ENCODE measurements at places on chromosomes 4 and X.

GRCh38 chrX:14903891-14904290, 30.7 kb downstream of the MOSPD2 start:
- no peak for DNase-seq

- peak; percentile 57 for DNase-seq
Observed at GRCh38 chr4:49032440-49033161, 46.5 kb downstream of the CWH43 start.

GRCh38 chr4:90841676-90842075, 714.5 kb downstream of the CCSER1 start:
- DNase-seq: no peak

- no peak for DNase-seq
Observed at GRCh38 chr4:25347971-25348370, 29.1 kb upstream of the ANAPC4 start.

GRCh38 chr4:150217192-150217591, 138.9 kb downstream of the DCLK2 start:
- peak; percentile 3 for DNase-seq

- DNase-seq: no peak
Observed at GRCh38 chrX:92230628-92231027, 451.5 kb downstream of the PCDH11X start.

GRCh38 chr4:138841343-138841742, 174.2 kb upstream of the NOCT start:
- no peak for DNase-seq

- no peak for DNase-seq
Observed at GRCh38 chrX:39360101-39360500, 558.8 kb downstream of the MID1IP1 start.

GRCh38 chr4:150136481-150136880, 58.2 kb downstream of the DCLK2 start:
- no peak for DNase-seq

DNA sequence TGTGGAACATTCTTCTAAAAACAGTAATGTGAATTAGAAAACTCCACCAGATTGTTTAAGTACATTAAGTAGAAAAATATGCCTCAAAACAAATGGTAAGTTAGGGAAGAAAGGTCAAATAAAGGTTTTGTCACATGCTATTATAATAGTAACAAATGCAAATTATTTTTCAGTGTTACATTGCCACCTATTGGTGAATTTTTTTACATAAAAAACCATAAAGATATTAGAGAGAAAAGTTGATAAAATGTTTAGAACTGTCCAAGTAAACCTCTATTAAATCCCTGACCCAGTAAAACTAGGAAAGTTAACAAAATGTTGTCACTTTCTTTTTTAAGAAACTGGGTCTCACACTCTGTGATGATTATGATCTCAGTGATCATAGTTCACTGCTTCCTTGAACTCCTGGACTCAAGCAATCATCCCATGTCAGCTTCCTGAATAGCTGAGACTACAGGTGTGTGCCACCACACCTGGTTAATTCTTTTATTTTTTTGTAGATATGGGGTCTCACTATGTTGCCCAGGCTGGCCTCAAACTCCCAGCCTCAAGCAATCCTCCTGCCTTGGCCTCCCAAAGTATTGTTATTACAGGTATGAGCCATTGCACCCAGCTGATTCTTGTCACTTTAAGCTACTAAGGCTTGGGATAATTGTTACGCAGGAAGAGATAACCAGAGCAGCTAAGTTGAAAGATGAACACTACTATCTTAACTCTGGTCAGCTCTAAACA, 157.6 kb downstream of the ATRX start:
- DNase-seq: no peak

- DNase-seq: no peak
Observed at GRCh38 chrX:151793886-151794285, 59.3 kb downstream of the CNGA2 start.

- no peak for DNase-seq
Observed at GRCh38 chr4:39530682-39531081, 3.4 kb upstream of the UGDH start.
